EH (cell line): ENCODE measurements at places on chromosomes 7 and 10.

GRCh38 chr7:94099679-94100078, 95.5 kb upstream of the BET1 start:
- DNase-seq, result no peak

DNA sequence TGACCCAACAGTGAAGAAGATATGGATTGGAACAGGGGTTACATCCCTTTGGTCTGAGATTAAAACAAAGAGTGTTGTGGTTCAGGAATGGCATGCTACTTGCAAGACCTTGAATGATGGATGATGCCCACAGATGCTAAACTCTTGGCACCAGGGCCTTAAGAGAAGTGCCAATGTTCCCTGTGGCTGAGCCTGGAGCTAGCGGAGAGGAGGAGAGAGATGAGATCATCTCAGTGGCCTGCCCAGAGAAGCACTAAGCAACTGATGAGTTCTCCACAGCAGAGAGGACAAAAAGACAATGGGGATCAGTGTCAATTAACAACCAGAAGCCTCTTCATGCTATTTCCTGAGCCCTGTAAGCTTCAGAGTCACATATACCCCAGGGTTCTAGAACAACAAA, 97.8 kb downstream of the ELAPOR2 start:
- no peak for DNase-seq

GRCh38 chr7:102204212-102204611, 82.5 kb upstream of the SH2B2 start:
- no peak for DNase-seq

DNA sequence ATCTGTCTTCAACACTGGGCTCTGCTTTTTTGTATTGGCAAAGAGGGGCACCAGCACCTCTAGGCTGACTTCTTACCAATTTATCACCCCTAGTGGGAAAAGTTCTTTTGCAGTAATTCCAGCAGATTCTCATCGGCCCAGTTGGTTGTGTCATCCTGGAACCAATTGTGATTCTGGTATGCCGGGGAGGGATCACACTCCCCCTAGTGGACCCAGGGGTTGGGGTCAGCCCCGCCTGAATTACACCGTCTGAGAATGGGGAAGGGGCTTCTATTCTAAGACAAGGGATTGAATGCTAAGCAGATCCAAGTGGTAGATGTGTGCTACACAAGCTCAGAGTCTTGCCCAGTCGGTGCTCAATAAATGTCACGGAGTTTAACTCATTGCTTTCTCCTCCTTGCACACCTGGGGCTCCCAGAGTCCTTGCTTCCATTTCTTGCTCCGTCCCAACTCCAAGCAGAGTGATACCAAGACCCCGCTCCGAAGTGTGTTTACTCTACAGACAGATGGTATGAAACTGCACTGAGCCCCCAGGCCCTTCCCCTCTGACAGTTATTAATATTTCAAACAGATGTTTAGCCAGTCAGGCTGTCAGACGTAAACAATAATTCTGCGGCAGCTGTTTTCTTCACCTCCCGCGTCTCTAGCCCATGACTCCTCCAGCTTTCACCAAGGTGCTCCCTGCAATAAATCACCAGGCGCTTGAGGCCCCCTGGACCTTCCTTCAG, 71.9 kb downstream of the C10orf105 start:
- peak; percentile 6 for DNase-seq

DNA sequence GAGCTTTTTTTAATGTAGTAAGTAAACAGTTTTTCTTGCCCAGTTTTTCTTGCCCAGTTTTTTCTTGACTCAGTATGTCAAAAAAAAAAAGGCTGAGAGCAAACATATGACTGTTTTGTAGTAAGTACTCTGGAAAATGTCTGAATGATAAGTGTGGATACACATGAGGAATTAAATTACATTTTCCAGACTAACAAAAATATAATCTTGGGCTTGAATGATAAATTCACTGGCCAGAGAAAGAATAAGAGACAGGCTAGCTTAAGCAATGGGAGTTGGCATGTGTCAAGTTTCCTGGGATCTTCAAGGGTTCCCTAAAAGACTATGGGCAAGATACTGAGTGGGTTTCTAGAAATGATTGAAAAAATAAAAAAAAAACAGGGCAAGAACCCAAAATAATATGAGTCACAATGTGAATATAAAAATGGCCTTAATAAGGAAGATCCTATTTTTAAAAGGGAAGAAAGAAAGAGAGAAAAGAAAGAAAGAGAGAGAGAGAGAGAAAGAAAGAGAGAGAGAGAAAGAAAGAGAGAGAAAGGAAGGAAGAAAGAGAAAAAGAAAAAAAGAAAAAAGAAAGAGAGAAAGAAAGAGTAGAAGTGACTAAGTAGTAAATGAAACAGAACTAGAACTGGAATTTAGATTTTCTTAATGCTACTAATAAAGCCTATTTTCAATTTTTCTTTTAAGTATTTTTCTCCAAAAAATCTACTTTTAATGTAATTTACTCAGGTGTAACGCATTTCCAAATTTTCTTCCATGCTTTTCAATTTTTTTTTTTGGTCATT, 60.2 kb downstream of the TFPI2 start:
- DNase-seq, result no peak

DNA sequence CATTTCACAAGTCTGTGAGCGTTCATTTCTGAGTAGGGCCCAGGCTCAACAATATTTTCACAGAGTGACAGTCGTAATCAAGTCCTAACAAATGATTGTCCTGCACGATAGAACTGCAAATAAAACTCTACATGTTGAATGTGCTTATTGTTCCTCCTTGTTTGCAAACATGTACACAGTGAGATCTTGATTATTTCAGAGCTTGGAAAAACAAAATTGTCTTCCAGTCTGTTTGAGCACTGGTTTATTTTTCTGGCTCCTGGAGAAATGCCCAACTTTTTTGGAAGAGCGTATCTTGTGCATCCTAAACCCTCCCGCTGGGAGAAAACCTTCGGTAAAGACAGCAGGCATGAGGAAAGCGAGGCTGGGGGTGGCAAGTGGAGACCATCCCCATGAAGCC, 91.1 kb downstream of the TEX36 start:
- no peak for DNase-seq

DNA sequence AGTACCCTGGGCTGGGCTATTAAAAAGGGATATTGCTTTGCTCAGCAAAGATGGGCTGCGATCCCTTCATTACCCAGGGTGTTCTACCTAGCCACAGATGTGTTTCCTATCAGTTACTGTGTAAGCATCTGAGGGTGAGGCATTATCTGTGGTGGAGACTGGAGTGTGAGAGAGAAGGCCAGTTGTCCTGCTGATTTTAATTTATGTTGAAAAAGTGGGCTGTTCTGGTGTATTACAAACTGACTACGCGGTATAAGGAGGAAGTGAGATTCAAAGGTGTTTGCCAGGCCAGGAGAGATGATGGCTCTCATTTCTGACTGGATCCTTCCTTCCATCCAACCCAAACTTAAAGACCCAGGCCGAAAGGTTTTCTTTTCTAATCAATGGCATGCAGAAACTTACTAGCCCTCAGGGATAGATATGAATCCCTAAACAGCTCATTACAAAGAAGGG, 7.6 kb downstream of the TCF7L2 start:
- DNase-seq, result peak; percentile 31
